ENCODE measurements at places on chromosomes 7 and 10. TPM values are rescaled to one million over a fixed set of nuclear protein-coding genes. Genes with fewer than 3 reads are reported as not detected.

Gene AGBL3
- total RNA-seq, result 0.84 TPM

Gene PGAM2
- total RNA-seq, result 2.6 TPM

Gene GSTO1
- total RNA-seq, result 52.4 TPM

Gene GPER1
- 1.6 TPM for total RNA-seq

Gene CYP3A4
- total RNA-seq, result 0.24 TPM

Gene FANK1
- 3.2 TPM for total RNA-seq

Gene TAS2R4
- total RNA-seq, result 0.56 TPM

Gene EVX1
- total RNA-seq, result not detected

Gene MYH16
- not detected for total RNA-seq

Gene SYNPO2L
- total RNA-seq, result 0.84 TPM

Gene PAX4
- total RNA-seq, result not detected

Gene SAMD9L
- total RNA-seq, result 4.6 TPM

Gene GTF2IRD1
- 49.1 TPM for total RNA-seq

Gene ZEB1
- 5.0 TPM for total RNA-seq

Gene IPMK
- 5.9 TPM for total RNA-seq

Gene CACNA2D1
- 2.2 TPM for total RNA-seq

Gene GIMAP7
- 2.7 TPM for total RNA-seq

Gene SEMA4G
- total RNA-seq, result 0.96 TPM

Gene LBX1
- not detected for total RNA-seq

Gene ACSL5
- 3.3 TPM for total RNA-seq

Gene LAMB1
- 35.0 TPM for total RNA-seq

Gene HSPA14
- 10.7 TPM for total RNA-seq

Gene NAT16
- total RNA-seq, result not detected

Gene ZNF22
- 7.0 TPM for total RNA-seq

Gene VIPR2
- 0.04 TPM for total RNA-seq

Gene NCF1
- 2.7 TPM for total RNA-seq

Gene GALNT17
- 0.36 TPM for total RNA-seq

Gene SUN3
- not detected for total RNA-seq

Gene AOAH
- 1.7 TPM for total RNA-seq

Gene FKBP9
- total RNA-seq, result 62.9 TPM

Gene CALD1
- 46.1 TPM for total RNA-seq

Gene HTR5A
- total RNA-seq, result not detected

Gene DUSP5
- total RNA-seq, result 26.8 TPM

Gene CDH23
- total RNA-seq, result 1.3 TPM

Gene CDK14
- total RNA-seq, result 1.1 TPM

Gene NME8
- not detected for total RNA-seq

Gene LRRD1
- total RNA-seq, result not detected

Gene COBL
- 10.4 TPM for total RNA-seq

Gene CLCN1
- 0.68 TPM for total RNA-seq

Gene COL28A1
- 0.16 TPM for total RNA-seq

Gene PDCD11
- 23.5 TPM for total RNA-seq

Gene FRMPD2
- not detected for total RNA-seq

Gene CFAP46
- 0.64 TPM for total RNA-seq

Gene SPDYE3
- not detected for total RNA-seq

Gene SPDYE11
- not detected for total RNA-seq

Gene BAMBI
- total RNA-seq, result 6.5 TPM

Gene STAM
- 15.9 TPM for total RNA-seq

Gene CYP26C1
- total RNA-seq, result not detected

Gene MMP21
- total RNA-seq, result 0.08 TPM

Gene FBXO24
- 0.32 TPM for total RNA-seq

Gene ZC3HAV1L
- total RNA-seq, result 6.3 TPM

Gene EZH2
- 13.4 TPM for total RNA-seq

Gene TLX1
- total RNA-seq, result not detected

Gene MYL10
- total RNA-seq, result not detected

Gene TDRD1
- total RNA-seq, result not detected

Measured in esophagus mucosa (tissue), 1 donor.